Upper lobe of right lung (tissue), 1 donor: ENCODE measurements at places on chromosomes 4 and X. TPM values are rescaled to one million over a fixed set of nuclear protein-coding genes. Genes with fewer than 3 reads are reported as not detected.

GRCh38 chr4:143381189-143382118 lies 44.8 kb downstream of the GAB1 start:
- H3K27me3 ChIP-seq, result no peaks in the 10 kb centered on the region
- H3K36me3 ChIP-seq, result no peaks in the 10 kb centered on the region
- peak overlapping the region; percentile 52 for H3K27ac ChIP-seq
- H3K4me3 ChIP-seq, result no peak overlapping the region
- no peak for DNase-seq
- peaks cover 85% of the 10 kb centered on the region for H3K4me1 ChIP-seq

DNA sequence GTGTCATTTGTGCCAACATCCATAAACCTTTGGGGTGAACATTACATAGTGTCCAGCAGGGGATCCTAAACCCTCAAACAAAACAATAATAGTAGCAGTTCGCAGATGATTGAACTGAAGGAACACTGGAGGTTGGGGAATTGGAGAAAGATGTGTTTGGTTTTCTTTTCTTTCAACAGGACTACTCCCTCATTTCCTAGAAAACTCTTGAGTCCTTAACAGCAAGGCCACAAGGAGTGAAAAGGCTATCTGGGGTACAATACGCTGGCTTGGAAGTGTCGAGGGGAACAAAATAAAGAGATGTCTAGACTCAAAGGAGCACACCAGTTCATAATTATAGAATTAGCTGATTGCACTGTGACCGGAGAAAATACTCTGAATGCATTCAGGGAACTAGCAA lies 72.1 kb downstream of the IDS start:
- no peak for DNase-seq
- no peak overlapping the region for H3K27ac ChIP-seq
- no peaks in the 10 kb centered on the region for H3K4me1 ChIP-seq
- H3K27me3 ChIP-seq, result no peaks in the 10 kb centered on the region
- H3K4me3 ChIP-seq, result no peak overlapping the region

GRCh38 chrX:72568406-72569092 lies 4.1 kb downstream of the HDAC8 start:
- H3K4me1 ChIP-seq, result no peaks in the 10 kb centered on the region
- H3K36me3 ChIP-seq, result peaks cover 6% of the 10 kb centered on the region
- no peak overlapping the region for H3K4me3 ChIP-seq
- DNase-seq, result no peak
- no peaks in the 10 kb centered on the region for H3K27me3 ChIP-seq

DNA sequence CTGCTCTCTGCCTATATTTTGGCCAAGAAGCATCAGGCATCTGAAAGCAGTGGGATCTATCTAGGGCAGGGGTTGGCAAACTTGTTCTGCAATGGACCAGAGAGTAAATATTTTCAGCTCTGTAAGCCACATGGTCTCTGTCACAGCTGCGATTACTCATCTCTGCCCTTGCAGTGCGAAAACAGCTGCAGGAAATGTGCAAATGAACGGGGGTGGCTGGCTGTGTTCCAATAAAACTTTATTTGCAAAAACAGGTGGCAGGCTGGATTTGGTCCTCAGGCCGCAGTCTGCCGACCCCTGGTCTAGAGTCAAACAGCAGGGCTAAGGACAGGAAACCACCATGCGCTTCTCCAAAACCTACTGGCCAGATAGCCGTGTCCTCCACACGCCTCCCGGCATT lies 48.6 kb downstream of the ACOX3 start:
- H3K4me3 ChIP-seq, result no peak overlapping the region
- H3K27me3 ChIP-seq, result no peaks in the 10 kb centered on the region

DNA sequence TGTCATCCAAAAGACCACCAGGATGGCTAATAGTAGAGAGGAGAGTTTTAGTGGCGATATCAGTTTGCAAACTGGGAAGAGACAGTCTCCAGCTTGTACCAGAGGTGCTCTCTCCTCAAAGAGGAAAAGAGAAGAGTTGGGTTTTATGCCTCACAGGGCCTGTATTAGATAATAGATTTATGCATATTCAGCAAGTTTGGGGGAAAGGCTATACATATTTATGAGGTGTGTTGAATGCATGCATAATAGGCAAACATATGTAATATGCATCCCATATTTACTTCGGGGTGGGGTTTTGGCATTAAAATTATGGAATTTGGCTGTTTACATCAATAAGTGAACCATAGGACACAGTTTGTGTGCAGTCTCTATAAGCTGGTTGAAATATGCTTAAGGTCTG lies 22.8 kb upstream of the ADGRL3 start:
- DNase-seq, result no peak
- no peak overlapping the region for H3K4me3 ChIP-seq
- H3K4me1 ChIP-seq, result no peaks in the 10 kb centered on the region

GRCh38 chrX:2516623-2517022 lies 15.8 kb upstream of the DHRSX start:
- H3K4me1 ChIP-seq, result no peaks in the 10 kb centered on the region
- no peak overlapping the region for H3K4me3 ChIP-seq
- H3K36me3 ChIP-seq, result no peaks in the 10 kb centered on the region

DNA sequence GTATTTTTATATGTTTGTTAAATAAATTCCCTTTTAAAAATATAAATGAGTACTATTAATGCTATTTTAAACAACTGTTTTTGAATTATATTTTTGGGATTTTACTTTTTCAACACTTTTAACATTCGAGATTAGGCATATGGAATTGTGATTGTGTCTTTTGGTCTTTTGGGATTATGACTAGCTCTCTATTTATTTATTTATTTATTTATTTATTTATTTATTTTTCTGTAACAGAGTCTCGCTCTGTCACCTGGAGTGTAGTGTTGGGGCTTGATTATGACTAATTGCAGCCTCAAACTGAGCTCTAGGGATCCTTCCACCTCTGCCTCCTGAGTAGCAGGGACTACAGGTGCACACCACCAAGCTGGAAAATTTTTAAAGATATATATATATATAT lies 1101.6 kb downstream of the FAM133A start:
- no peak overlapping the region for H3K4me3 ChIP-seq
- no peak for DNase-seq
- H3K36me3 ChIP-seq, result no peaks in the 10 kb centered on the region
- H3K27me3 ChIP-seq, result no peaks in the 10 kb centered on the region

- H3K36me3 ChIP-seq, result no peaks in the 10 kb centered on the region
- no peak overlapping the region for H3K27ac ChIP-seq
- DNase-seq, result no peak
- H3K4me3 ChIP-seq, result no peak overlapping the region
- no peaks in the 10 kb centered on the region for H3K4me1 ChIP-seq
Measured at GRCh38 chr4:181468451-181468850, 774.8 kb upstream of the TENM3 start.

DNA sequence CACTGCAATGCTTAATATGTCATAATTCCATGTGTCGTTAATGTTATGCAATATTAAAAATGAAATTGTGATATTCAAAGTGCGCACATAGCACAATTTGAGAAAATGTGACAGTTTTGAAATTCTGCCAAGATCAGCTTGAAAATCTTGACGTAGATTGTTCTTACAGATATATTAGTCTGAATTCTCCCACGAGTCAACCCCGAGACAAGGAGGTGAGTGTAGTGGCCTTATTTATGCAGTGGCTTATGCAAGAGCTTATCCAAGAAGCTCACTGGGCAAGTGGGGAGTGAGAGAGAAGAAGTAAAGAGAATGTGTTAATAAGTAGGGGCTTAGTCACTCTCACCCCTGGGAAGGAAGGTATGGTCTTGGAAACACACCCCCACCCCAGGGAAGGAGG lies 286.1 kb upstream of the STS start:
- no peak overlapping the region for H3K4me3 ChIP-seq
- no peaks in the 10 kb centered on the region for H3K36me3 ChIP-seq
- no peak for DNase-seq
- H3K27me3 ChIP-seq, result no peaks in the 10 kb centered on the region

GRCh38 chr4:7427361-7427760 lies 7.4 kb downstream of the PSAPL1 start:
- no peak overlapping the region for H3K4me3 ChIP-seq
- no peak overlapping the region for H3K27ac ChIP-seq
- DNase-seq, result peak; percentile 29
- H3K4me1 ChIP-seq, result no peaks in the 10 kb centered on the region

DNA sequence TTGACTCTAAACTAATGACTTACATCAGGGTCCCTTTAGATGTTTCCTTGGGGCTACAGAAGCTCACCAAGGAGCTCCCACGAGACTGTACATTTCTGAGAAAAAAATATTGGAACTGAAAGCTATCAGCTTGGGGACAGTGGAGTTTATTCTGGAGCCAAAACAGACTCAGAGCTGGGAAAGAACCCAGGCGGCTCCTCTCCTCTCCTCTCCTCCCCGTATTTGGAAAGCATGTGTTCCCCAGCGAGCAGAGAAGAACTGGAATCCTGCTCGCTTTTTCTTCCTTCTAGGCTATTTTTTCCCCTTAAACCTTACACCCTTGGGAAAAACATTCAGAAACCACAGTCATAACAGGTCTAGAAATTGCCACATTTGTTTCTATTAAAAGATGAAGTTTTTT lies 4.3 kb upstream of the MAP7D3 start:
- no peaks in the 10 kb centered on the region for H3K4me1 ChIP-seq
- DNase-seq, result no peak
- peak overlapping the region; percentile 47 for H3K27ac ChIP-seq
- H3K27me3 ChIP-seq, result no peaks in the 10 kb centered on the region
- H3K36me3 ChIP-seq, result no peaks in the 10 kb centered on the region

DNA sequence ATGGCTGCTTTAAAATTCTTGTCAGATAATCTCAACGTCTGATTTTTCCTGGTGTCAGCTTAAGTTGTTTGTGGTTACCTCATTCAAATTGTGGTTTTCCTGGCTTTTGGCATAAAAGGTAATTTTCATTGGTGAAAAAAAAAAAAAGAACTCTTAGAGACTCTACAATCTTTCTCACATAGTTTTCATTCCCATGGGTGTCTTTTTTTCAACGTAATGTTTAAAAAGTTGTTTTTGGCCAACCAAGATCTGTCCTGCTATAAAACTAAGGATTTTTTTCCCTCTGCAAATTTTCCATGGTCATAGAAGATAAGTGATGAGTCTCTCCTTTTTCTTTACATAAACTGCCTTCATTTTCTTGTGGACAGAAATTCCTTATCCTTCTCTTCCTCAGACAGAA lies 28.9 kb upstream of the RPS6KA6 start:
- H3K4me3 ChIP-seq, result no peak overlapping the region
- DNase-seq, result no peak
- H3K27me3 ChIP-seq, result no peaks in the 10 kb centered on the region
- no peaks in the 10 kb centered on the region for H3K4me1 ChIP-seq
- H3K27ac ChIP-seq, result no peak overlapping the region

DNA sequence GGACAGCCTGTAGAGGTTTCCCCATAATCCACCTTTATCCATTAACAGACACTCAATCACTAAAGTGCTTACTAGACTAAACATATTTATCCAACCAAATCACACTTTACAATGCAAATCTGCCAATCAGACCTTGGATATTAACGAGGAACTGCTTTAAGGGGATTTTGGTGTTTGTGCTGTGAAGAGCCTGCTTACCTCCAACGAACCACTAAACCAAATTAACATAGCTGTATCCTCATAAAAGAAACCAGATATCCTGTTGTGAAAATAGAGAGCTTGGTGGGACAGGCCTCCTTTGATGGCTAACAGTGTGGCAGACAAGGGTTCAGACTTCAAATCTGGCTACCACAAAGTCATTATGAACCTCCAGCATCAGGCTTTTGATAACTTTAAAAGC lies 252.6 kb upstream of the HAND2 start:
- no peaks in the 10 kb centered on the region for H3K36me3 ChIP-seq
- H3K27ac ChIP-seq, result no peak overlapping the region
- H3K27me3 ChIP-seq, result no peaks in the 10 kb centered on the region
- DNase-seq, result no peak

DNA sequence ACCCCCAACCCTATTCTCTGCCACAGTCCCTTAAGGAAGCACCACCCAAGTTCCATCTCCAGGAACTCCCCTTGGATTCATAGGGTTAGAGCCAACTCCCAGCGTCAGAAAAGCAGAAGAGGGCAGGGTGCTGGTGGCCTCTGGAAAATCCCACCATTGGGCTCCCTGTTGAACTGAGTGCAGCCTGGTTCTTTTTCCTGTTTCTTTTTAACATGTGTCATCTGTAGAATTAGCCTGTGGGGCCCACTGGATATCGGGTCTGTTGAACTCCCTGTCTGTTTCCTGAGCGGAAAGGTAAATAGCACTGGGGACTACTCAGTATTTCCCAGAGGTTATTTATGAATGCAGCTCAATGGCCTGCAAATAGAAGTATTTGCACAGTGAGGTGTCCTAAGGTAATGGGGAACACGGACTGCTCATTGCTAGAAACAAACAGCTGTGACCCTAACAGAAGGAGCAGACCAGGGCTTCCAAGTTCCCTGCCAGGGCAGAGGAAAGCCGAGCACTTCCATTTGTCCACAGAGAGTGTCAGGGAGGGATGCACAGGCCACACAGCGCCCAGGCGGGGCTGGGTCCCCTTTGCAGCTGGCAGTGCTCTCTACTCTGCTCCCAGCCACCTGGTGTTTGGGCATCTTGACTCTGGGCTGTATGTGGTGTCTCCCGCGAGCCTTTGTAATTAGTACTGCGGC lies 102.6 kb downstream of the FHDC1 start:
- no peak overlapping the region for H3K27ac ChIP-seq
- no peak for DNase-seq
- no peaks in the 10 kb centered on the region for H3K27me3 ChIP-seq
- H3K4me3 ChIP-seq, result no peak overlapping the region
- no peaks in the 10 kb centered on the region for H3K4me1 ChIP-seq

GRCh38 chrX:13906093-13906492 lies 89.2 kb upstream of the GPM6B start:
- H3K36me3 ChIP-seq, result no peaks in the 10 kb centered on the region
- no peaks in the 10 kb centered on the region for H3K27me3 ChIP-seq
- DNase-seq, result no peak
- no peaks in the 10 kb centered on the region for H3K4me1 ChIP-seq

DNA sequence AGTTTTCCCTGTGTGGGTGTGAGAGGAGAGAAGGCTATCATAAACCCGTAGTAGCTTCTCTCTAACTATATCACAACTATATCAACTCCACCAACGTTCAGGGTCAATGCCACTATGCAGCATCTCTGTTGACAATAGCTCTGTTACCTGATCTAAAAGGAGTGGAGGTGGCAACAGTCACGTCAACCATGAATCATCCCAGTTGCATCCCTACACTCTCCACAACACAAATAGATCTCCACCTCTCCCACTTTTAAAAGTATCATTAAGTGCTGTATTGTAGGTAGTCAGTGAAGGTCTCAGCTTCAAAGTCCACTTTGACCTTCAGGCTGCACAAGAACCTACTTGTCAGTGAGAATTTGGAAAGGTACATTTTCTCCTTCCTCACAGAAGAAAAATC lies 600.5 kb upstream of the GRIA3 start:
- no peak for DNase-seq
- no peaks in the 10 kb centered on the region for H3K4me1 ChIP-seq
- H3K4me3 ChIP-seq, result no peak overlapping the region
- no peak overlapping the region for H3K27ac ChIP-seq

GRCh38 chr4:56668267-56668666 lies 12.8 kb downstream of the HOPX start:
- no peak overlapping the region for H3K4me3 ChIP-seq
- H3K27ac ChIP-seq, result no peak overlapping the region
- DNase-seq, result no peak

USP17L5 gene
- not detected for total RNA-seq

CYLC1 gene
- total RNA-seq, result not detected

PAGE1 gene
- not detected for total RNA-seq

LRP2BP gene
- 0.72 TPM for total RNA-seq

SLC7A11 gene
- 3.8 TPM for total RNA-seq

ETDC gene
- total RNA-seq, result not detected

PDHA2 gene
- total RNA-seq, result not detected

FOXR2 gene
- total RNA-seq, result not detected

PNMA6A gene
- 0.87 TPM for total RNA-seq

CXCL11 gene
- total RNA-seq, result not detected

MAGEB1 gene
- total RNA-seq, result not detected

CITED1 gene
- total RNA-seq, result 0.43 TPM

S100G gene
- total RNA-seq, result not detected

RHOXF2 gene
- total RNA-seq, result not detected

BEX5 gene
- total RNA-seq, result 5.8 TPM
